Upper lobe of right lung (tissue), 1 donor: ENCODE measurements at places on chromosomes 16 and 17.

DNA sequence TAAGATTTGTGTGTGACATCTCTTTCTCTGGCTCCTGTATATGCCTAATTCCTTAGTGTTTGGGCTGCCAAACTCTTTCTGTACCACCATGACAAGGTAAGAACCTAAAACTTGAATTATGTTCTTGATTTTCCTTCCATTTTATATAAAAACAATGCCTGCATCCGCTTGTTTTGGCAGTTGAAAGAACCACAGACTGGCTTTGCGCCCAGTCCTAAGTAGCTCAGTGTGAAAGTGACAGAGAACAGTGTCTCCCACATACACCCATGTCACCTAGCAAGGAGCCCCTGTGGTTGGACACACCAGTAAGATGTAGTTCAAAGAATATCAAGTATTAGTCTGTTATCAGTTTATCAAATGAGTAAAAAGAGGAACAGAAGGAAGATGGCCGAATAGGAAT, 40.7 kb upstream of the SLC6A2 start:
- H3K36me3 ChIP-seq, result no peaks in the 10 kb centered on the region
- DNase-seq, result no peak
- H3K27ac ChIP-seq, result no peak overlapping the region
- no peaks in the 10 kb centered on the region for H3K27me3 ChIP-seq
- H3K4me1 ChIP-seq, result no peaks in the 10 kb centered on the region

- no peak overlapping the region for H3K27ac ChIP-seq
- no peaks in the 10 kb centered on the region for H3K36me3 ChIP-seq
- peaks cover 38% of the 10 kb centered on the region for H3K4me1 ChIP-seq
- peak overlapping the region; percentile 52 for H3K4me3 ChIP-seq
Measured at GRCh38 chr16:89925596-89926079, 2.5 kb downstream of the TUBB3 start.

DNA sequence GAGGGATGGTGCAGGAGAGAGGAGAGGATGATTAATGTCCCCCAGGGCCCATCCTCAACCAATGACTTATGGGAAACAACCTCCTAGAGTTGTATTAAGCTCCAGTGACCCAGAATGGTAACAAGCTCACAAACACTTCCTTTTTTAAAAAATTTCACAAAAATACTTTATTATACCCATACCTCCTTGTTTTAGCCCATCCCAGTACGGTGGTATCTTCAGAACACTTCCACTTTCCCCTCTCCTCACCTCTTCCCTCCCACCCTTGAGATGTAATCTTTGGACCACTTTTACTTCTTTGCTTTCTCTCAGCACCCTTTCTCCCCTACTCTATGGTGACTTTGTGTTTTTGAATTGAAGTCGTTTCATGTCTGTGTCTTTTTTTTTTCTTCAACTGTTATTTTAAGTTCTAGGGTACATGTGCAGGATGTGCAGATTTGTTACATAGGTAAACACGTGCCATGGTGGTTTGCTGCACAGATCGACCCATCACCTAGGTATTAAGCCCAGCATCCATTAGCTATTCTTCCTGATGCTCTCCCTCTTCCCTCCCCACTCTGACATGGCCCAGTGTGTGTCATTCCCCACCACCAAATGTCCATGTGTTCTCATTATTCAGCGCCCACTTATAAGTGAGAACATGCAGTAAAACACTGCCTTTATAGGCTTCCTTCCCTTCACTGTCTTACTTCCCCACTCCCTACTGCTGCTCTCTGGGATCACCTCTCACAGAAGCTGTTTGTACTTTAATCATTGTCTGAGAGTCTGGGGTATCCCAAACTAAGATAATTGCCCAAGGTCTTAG, 124.5 kb downstream of the PRKCB start:
- H3K36me3 ChIP-seq, result no peaks in the 10 kb centered on the region
- peaks cover 6% of the 10 kb centered on the region for H3K4me1 ChIP-seq
- no peak for DNase-seq
- H3K4me3 ChIP-seq, result no peak overlapping the region

- H3K4me1 ChIP-seq, result peaks cover under 1% of the 10 kb centered on the region
- no peaks in the 10 kb centered on the region for H3K27me3 ChIP-seq
- no peaks in the 10 kb centered on the region for H3K36me3 ChIP-seq
- no peak for DNase-seq
Measured at GRCh38 chr16:19835968-19836421, 48.7 kb downstream of the GPRC5B start.

GRCh38 chr16:65098916-65099315, 22.9 kb downstream of the CDH11 start:
- no peaks in the 10 kb centered on the region for H3K4me1 ChIP-seq
- H3K27me3 ChIP-seq, result no peaks in the 10 kb centered on the region
- no peak overlapping the region for H3K27ac ChIP-seq
- no peak for DNase-seq

GRCh38 chr16:27778171-27778925, 228.4 kb downstream of the KATNIP start:
- H3K27ac ChIP-seq, result no peak overlapping the region
- H3K4me1 ChIP-seq, result no peaks in the 10 kb centered on the region
- no peaks in the 10 kb centered on the region for H3K36me3 ChIP-seq
- no peak overlapping the region for H3K4me3 ChIP-seq

- peaks cover 23% of the 10 kb centered on the region for H3K27me3 ChIP-seq
- H3K27ac ChIP-seq, result no peak overlapping the region
- H3K4me1 ChIP-seq, result no peaks in the 10 kb centered on the region
- no peaks in the 10 kb centered on the region for H3K36me3 ChIP-seq
- DNase-seq, result no peak
Measured at GRCh38 chr17:74196541-74197317, 6.7 kb upstream of the RPL38 start.

DNA sequence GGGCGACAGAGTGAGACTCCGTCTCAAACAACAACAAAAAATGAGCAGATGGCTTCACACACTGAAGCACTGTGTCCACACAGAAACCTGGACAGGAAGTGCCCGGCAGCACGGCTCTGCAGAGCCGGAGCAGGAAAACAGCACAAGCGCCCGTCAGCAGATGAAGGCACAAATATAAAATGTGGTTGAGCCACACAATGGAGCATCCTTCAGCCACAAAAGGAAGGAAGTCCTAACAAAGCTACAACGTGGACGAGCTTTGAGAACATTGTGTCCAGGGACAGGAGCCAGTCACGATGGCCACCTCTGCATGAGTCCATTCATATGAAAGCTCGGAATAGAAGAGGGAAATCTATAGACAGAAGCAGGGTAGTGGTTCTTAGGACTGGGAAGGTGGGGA, 15.7 kb downstream of the RHBDF2 start:
- H3K4me1 ChIP-seq, result peaks cover under 1% of the 10 kb centered on the region
- H3K27ac ChIP-seq, result peak overlapping the region; percentile 32
- DNase-seq, result no peak
- H3K4me3 ChIP-seq, result no peak overlapping the region

DNA sequence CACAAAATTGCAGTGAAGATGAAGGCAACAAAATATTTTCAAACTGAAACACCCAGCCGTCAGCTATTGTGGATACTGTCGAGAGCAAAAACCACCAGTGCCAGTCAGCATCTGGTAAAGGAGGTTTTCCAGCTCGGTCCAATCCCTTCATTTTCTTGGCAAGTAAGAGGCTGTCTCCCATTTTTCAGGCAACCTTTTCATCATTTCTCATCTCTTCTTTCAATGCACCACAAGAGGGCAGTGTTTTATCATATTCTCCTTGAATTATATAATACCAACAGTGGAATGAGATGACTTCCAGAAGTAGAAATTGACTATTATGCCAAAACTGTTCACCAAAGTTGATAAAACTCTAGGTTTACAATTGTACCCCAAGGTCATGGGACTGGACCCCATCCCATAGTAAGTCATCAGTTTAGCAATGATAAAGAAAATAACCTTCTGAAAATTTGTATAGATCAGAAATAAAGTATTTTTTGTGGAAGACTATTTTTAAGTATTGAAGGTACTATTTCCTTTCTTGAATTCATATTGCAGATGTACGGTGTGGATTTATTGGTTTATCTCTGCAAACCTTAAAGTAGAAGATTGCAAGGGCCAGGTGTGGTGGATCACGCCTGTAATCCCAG, 16.8 kb downstream of the NQO1 start:
- H3K36me3 ChIP-seq, result peaks cover 34% of the 10 kb centered on the region
- H3K27me3 ChIP-seq, result no peaks in the 10 kb centered on the region
- H3K4me1 ChIP-seq, result no peaks in the 10 kb centered on the region
- no peak overlapping the region for H3K4me3 ChIP-seq

GRCh38 chr17:81241648-81242420, 2.7 kb downstream of the NDUFAF8 start:
- H3K27me3 ChIP-seq, result no peaks in the 10 kb centered on the region
- peaks cover 6% of the 10 kb centered on the region for H3K36me3 ChIP-seq
- DNase-seq, result no peak
- no peak overlapping the region for H3K4me3 ChIP-seq
- H3K4me1 ChIP-seq, result peaks cover 19% of the 10 kb centered on the region

DNA sequence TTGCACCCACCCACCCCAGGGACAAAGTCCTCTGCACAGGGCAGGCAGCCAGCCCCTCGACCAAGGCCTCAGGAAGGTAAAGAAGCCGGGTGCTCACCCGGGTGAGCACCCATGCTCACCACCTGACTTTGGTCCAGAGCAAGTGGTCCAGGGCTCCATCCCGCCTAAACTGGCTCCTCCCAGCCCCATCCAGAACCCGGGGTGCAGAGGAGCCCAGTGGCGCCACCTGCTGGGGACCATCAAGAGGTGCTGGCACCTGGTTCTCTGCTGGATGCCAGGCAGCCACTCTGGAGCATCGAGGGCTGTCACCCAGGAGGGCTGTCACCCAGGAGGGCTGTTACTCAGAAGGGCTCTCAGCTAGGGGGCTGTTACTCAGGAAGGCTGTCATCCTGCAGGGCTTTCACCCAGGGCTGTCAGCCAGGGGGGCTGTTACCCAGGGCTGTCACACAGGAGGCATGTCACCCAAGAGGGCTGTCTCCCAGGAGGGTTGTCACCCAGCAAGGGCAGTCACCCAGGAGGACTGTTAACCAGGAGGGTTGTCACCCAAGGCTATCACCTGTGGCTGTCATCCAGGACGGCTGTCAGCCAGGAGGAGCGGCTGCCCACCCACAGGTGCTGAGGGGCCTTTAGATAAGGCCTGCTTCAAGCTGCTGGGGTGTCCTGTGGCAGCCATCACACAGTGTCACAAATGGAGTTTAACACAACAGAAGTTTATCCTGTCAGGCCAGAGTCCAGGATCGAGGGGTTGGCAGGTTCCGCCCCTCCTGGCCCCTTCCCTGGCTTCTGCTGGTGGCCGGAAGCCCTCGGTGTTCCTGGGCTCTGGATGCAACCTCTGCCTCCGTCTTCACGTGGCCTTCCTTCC, 98.5 kb downstream of the TNFRSF13B start:
- H3K27me3 ChIP-seq, result no peaks in the 10 kb centered on the region
- H3K36me3 ChIP-seq, result no peaks in the 10 kb centered on the region
- no peak overlapping the region for H3K4me3 ChIP-seq
- no peak overlapping the region for H3K27ac ChIP-seq
- DNase-seq, result peak; percentile 75

DNA sequence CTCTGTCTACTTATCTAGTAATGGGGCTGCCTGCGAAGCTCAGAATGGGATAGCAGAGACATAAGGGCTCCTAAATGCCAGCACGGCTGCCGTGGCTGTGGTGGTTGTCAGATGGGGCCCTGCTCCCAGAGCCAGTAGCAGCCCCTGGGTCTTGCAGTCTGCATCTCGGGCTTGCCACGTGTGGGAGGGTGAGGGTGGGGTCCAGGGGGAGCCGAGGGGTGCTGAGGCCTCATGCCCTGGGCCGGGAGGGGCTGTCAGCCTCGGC, 88.8 kb upstream of the GSE1 start:
- H3K4me3 ChIP-seq, result no peak overlapping the region
- no peaks in the 10 kb centered on the region for H3K27me3 ChIP-seq
- H3K36me3 ChIP-seq, result no peaks in the 10 kb centered on the region
- H3K27ac ChIP-seq, result peak overlapping the region; percentile 58
- H3K4me1 ChIP-seq, result peaks cover 43% of the 10 kb centered on the region

GRCh38 chr17:1495265-1495989, 2.9 kb upstream of the MYO1C start:
- H3K27me3 ChIP-seq, result no peaks in the 10 kb centered on the region
- peak overlapping the region; percentile 88 for H3K27ac ChIP-seq
- DNase-seq, result no peak
- no peak overlapping the region for H3K4me3 ChIP-seq

DNA sequence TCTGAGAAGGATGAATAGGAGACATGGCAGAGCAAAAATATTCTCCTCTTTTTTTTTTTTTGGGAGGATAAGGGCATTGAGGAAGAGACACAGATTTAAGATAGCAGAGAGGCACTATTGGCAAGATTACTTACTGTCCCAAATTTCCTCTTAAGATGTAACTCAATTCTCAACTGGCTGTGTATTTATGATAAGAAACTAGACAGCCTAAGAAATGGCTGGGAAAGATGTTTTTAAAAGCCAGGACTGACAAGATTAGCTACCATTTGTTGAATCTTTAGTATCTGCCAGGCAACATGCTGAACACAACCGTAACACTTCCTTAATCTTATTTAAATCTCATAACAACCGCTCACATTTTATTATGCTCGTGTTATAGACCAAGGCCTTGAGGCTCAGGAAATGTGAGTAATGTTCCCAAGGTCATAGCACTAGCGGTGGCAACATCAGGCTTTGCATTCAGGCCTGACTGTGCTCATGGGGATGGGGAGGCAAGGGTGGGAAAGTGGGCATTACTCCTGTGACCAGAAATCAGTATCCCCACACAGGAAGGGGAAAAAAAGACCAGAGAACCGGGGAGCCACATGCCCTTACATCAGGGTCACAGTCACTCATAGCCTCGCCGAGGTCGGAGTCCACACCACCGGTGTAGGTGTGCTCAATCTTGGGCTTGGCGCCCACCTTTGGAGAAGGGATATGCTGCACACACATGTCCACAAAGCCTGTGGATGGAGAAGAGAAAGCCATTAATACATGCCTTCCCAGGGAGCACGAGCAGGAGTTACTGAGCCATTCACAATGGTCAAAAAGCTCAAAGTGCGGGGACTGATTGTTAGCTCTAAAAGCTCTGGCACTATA, 15.6 kb downstream of the HIGD1B start:
- no peaks in the 10 kb centered on the region for H3K27me3 ChIP-seq
- no peak overlapping the region for H3K4me3 ChIP-seq
- H3K27ac ChIP-seq, result peak overlapping the region; percentile 3
- no peak for DNase-seq

DNA sequence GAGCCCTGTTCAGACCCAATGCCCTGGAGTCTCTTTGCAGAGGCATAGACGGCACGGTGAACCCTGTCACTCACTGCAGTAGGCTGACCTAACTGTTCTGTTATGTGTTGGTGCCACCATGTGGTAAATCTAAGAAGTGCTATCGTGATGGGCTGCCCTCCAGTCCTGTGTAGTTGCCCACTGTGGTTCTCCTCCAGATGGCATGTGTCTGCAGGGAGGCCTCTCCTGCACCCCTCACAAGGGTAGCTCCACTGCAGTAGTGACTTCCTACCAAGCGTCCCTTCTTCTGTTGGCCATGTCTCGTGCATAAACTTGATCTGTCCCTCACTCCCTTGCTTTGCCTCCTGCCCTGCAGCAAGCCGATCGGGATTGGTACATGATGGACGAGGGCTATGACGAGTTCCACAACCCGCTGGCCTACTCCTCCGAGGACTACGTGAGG, 5.8 kb downstream of the DHX38 start:
- no peak for DNase-seq
- no peak overlapping the region for H3K27ac ChIP-seq
- H3K36me3 ChIP-seq, result peaks cover 85% of the 10 kb centered on the region
- no peak overlapping the region for H3K4me3 ChIP-seq
- no peaks in the 10 kb centered on the region for H3K27me3 ChIP-seq
